ENCODE measurements at places on chromosomes 2 and 18.

- no peak for DNase-seq
These were observed 105.2 kb upstream of the DLX2 start for GRCh38 chr2:172207911-172208310.

DNA sequence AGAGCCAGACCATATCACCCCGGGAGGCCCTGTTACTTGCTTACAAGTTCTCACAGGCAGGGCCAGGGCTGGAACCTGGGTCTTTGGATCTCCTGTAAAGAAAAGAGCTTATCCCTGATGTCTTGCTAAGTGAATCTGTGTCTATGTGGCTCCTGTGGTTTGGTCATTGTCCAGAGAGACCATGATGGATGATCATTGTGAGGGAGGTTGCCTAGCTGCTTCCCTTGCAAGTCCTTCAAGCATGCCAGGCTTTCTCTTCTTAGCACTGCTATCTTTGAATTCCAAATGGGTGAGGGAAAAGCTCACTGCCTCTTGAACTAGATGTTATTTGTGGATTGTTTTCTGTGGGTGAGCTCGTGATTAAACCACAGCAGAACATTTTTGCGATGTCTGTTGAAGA is 151.6 kb downstream of the FSHR start:
- DNase-seq = no peak

- no peak for DNase-seq
These were observed 516.3 kb downstream of the NRXN1 start for GRCh38 chr2:50515638-50516037.

DNA sequence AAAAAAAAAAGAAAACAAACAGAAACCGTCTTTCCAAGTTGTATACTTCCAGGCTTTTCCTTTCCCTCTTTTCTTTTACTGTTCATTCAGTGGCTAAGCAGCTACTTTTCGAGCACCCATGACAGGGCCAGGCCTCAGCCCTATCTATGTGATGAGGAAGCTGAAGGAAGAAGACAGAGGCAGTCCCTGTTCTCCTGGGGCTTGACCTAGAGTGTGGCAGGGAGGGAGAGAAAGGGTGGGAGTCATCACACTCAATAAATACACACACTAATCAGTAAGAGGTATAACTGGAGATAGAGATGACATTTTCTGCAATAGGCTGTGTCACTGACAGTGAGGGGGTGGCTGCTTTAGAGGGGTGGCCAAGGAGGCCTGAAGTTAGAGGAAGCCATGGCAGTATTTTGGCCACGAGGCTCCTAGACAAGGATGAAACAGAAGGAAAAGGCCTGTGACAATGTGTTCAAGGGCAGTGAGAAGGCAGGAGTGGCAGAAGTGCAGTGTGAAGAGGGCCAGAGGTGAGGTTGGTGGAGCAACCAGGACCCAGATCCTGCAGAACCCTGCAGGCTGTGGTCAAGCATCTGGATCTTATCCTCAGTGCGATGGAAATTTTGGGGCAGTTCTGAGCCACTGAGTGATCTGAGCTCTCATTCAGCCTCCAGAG is 131.8 kb upstream of the TTC39C start:
- no peak for DNase-seq

- DNase-seq = peak; percentile 14
These were observed 233.5 kb upstream of the ATP5MC3 start for GRCh38 chr2:175414882-175415487.

GRCh38 chr2:239118675-239119211 is 270.9 kb downstream of the TWIST2 start:
- DNase-seq = no peak

DNA sequence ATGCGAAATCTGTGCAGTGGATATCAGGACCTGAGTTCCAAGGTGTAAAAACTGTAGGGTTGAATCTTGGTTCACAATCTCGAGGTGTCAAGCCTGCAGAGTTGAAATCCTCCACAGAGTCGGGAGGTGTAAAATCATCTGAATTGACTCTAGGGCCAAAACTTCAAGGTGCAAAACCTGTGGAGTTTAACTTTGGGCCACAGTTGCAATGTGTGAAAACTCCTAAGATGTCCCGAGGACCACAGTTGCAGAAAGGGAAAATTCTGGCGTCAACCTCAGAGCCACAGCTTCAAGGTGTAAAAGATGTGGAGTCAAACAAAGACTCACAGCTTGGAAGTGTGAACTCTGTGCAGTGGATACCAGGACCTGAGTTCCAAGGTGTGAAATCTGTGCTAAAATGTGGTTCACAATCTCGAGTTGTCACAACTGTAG is 9.8 kb upstream of the ZNF512 start:
- no peak for DNase-seq

DNA sequence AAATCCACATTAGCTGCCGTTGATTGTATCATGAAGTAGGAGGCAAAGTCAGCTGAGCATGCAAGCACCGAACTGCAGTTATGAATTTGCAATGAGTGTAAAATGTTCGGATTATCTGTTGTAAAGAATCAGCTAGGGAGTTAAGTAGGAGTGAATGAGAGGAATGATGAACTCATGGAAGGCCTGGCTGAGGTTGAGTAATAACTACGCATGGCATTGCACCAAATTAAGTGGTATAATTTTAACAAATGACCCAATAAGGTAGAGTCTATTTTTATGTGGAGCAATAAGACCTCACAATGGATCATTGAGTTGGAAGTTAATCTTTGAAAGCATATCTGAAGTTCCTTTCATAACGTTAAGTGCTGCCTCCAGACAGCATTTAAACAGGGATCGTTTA is 288.2 kb upstream of the CHST9 start:
- no peak for DNase-seq

DNA sequence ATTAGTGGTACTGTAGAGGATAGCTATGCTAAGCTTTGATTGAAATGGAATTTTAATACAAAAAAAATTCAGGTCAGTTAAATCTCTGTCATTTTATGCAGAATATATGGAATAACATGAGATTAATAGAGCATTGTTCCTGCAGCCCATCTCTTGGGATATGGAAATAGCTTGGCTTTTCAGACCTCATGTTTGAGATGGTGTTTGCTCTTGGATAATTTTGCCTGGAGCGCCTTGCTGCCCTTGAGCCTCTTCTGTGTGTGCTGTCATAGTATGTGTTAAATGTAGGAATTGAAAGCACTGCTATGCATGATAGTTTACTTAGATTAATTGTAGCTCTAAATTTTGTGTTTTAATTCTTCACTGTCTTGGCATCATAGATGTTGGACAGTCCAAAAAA is 27.7 kb downstream of the GALNT1 start:
- DNase-seq = no peak

DNA sequence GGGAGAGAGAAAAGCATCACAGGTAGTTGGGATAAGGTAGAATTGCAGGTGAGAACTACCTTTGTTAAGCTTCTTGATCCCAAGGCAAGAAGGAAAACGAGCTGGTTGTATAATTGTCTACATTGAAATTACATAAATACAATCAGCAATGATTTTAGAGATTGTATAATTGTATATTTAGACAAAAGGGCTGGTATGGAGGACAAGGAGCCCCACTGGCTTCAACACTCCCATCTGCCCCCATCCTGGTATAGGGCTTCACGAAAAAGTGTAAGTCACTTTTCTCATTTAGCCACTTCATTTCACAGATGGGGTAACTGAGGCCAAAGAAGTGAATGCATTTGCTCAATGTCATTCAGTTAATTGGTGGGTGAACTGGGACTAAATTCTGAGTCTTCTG is 103.3 kb downstream of the MYCN start:
- DNase-seq = no peak

DNA sequence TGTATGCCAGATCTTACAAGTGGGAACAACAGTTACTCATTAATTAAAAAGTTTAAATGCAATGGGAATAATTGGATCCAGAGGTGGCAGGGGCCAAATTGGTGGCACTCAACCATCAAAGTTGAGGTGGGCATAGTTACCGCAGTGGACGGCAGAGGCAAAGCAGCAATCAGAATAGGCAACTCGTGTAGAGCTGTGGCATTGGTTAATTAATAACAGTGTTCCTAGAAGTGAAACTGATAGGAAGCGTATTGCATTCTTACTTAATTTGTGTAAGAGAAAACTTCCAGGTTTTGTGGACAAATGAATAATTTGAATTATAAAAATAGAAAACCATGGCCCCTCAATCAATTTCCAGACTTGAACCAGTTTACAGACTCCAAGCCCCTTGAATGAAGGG is 1068.2 kb upstream of the ACVR2A start:
- no peak for DNase-seq

DNA sequence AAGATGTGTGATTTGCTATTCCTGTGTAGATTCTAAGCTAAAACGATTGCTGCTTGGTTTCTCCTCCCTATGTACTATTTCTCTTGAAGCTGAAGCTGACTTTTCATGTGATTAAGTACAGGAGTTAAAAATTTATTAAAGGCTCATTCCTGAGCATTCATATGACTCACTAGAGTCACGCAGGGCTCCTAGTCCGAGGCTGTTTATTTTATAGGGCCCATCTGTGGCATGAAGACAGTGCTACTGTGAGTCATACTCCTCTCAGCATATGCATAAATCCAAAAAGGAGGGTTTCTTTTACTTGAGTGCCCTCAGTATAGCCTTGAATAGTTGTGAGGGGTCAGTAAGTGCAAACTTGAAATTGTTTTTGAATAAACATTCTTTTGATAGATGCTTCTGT is 378.8 kb downstream of the PTPRM start:
- DNase-seq = no peak

DNA sequence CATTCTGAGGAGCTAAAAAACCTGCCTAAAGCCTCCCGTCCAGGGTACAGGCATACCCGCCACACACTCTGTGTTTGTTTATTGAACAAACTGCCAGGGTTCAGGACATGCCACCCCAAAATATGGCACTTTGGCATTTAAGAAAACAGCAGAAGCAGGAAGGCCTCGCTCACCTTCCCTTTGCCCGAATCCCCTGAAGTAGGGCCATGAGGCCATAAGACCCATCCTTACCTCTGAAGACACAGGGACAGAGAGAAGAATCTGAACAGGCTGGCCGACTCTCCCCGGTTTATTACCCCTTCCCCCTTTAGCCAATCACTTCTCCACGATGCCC is 1.7 kb upstream of the NEURL3 start:
- no peak for DNase-seq

DNA sequence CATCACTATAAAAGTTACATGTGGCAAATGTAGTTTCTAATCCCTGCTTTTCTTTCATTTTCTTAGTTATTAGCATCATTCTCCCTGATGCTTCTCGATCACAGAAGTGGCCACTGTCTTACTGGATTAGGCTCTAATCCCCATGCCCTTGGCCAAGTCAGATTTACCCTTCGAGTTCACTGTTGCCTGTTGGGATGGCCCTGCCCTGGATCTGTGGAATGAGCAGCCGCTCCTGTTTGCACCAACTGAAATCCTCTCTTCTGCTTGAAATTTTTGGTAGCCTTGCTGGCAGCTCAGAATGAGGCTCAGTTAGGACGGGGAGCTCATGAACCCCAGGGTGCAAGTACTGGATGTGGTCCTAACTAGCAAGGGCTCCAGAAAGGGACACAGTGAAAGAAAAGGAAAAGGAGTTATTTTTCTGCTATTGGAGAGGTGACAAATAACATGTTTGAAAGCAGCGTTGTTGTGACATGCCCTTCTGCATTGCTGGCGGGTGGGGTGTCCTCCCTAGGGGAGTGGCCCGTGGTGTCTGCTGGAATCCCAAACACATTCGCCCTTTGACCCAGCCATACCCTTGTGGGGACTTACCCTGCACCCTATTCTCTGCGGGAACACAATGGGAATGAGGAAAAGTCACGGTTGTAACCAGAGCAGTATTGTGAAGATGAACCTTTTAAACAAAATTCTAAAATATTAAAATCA is 34.5 kb downstream of the RBFA start:
- DNase-seq = no peak

DNA sequence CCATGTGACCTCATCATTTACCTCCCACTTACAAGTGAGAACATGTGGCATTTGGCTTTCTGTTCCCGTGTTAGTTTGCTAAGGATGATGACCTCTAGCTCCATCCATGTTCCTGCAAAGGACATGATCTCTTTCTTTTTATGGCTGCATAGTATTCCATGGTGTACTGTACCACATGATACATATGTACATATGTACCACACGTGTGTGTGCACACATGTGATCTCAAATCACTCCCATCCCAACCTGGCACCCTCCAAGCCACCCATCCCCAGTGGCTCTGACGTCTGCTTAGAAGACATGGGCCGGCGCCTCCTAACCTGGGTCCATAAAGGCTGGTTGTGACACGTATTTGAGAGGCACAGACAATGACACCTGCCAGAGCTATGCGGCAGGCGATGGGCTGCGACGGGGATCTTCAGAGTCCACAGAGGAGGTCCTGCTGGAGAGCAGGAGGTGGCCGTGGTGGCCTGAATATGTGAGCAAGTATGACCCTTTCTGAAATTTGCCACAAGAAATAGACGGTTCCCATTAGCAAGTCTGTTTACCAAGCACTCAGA is 8.8 kb upstream of the SALL3 start:
- no peak for DNase-seq

DNA sequence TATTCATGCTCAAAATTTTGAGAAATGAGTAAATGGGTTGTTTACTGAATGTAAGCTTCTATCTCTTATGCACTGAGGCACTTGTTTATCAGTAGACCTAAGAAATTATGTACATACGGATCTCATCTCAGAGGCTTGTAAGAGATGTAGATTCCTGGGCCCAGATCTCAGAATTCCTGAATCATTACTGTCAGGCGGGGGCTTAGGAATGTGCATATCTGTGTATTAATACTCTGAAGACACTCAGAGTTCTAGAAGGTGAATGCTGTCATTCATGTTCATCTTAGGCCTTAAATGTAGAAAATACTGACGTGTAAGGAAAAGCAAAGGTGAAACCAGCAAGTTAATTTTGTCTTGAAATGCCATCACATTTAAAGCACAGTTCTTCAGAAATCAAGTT is 169.6 kb downstream of the FMNL2 start:
- DNase-seq = no peak

- DNase-seq = no peak
These were observed 968 bp upstream of the RALBP1 start for GRCh38 chr18:9474108-9474982.

GRCh38 chr2:23246992-23247683 is 137.8 kb upstream of the KLHL29 start:
- no peak for DNase-seq

DNA sequence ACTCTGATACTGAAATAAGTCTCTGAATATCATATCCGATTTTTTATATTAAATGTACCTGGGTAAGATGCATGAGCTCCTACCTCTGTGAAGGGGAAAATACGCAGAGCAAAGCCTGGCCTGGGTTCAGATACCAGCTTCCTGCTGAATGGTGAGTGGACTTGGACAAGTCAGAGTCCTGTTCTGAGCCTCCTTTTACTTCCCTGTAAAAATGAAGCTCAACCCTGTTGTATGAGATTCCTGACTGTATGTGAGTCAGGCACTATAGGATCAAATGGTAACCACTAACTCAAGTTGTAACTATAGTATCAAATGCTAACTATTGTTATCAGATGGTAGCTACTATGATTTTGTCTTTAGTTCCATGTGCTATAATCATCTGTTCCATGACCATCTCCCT is 561.7 kb downstream of the CNTNAP5 start:
- no peak for DNase-seq

- DNase-seq = no peak
These were observed 59.7 kb upstream of the GALNT5 start for GRCh38 chr2:157197848-157198247.

GRCh38 chr2:236051351-236051750 is 116.8 kb downstream of the GBX2 start:
- no peak for DNase-seq

All from tibial nerve (tissue), 4 donors.